ENCODE measurements at places on chromosomes 4 and X.

GRCh38 chr4:158581161-158581560 is 59.5 kb downstream of the RXFP1 start:
- no peak for DNase-seq

GRCh38 chrX:153750127-153750774 is 13.8 kb upstream of the PLXNB3 start:
- no peak for DNase-seq

- DNase-seq, result no peak
Observed at GRCh38 chr4:2814627-2815270, 21.9 kb downstream of the SH3BP2 start.

DNA sequence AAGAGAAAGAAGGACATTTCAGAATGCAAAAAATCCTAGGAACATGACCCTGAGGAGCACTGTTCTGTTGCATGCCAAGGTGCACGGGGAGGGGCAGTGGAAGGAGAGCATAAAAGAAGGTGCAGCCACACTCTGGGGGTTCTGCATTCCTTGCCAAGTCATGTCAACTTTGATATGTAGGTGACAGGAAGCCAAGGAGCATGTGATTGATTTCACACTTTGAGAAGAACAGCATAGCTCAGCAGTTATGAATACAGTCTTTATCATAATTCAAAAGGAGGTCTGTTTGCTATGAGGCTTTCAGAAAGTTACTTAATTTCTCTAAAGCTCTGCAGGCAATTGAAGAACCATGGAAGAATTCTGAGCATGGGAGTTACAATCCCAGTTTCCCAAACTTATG is 50.6 kb downstream of the SCFD2 start:
- DNase-seq, result no peak

DNA sequence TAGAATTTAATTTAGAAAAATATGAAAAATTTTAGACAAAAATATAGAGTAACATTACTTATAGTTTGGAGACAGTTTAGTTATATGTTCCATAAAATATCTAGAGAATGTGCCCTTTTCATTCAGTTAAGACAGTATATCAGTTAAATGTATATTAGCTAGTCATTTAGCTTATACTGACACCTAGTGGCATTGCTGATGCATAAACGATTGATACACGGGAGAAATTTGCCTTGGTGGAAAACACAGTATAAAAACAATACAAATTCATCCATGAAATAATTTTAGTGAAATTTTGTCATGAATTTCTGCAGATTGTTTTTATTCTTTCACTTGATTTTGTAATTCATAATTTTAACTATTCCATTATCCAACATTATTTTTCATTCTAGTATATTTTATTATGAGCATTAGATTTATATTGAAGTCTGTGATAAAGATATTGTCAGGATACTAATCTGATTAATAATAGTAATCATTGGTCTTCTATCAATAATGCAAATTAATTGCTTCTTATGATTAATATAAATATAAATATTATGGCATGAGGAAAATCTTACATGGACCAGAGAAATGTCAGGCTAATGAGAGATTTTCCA is 219.0 kb downstream of the TLL1 start:
- no peak for DNase-seq

DNA sequence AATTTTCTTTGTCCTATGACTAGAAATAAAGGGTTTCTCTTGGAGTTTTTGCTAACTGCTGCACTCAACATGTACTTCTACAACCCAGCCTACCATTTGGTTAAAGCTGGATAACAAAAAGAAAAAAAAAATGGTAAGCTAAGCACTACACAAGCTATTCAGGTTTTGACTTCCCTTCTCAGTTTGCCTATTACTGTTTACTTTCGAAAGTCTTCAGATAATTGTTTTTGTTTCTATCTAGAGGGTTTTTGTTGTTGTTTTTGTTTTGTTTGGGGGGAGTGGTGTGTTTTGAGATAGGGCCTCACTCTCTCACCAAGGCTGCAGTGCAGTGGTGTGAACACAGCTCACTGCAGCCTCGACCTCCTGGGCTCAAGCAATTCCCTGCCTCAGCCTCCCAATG is 46.6 kb downstream of the CLOCK start:
- no peak for DNase-seq

DNA sequence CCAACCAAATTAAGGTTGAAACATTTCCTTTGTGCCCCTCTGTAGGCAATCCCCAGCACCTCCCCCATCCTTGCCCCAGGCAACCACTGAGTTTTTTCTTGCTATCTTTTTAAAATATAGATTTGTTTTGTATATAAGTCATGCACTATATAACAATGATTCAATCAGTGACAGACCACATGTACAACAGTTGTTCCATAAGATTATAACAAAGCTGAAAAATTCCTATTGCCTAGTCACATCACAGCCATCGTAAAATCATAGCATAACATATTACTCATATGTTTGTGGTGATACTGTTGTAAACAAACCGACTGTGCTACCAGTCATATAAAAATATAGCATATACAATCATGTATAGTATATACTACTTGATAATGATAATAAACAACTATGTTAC is 211.9 kb upstream of the NRK start:
- DNase-seq, result no peak

- no peak for DNase-seq
Observed at GRCh38 chrX:10278716-10279115, 121.9 kb downstream of the CLCN4 start.

- DNase-seq, result no peak
Observed at GRCh38 chr4:183347566-183347965, 25.3 kb upstream of the CLDN24 start.

DNA sequence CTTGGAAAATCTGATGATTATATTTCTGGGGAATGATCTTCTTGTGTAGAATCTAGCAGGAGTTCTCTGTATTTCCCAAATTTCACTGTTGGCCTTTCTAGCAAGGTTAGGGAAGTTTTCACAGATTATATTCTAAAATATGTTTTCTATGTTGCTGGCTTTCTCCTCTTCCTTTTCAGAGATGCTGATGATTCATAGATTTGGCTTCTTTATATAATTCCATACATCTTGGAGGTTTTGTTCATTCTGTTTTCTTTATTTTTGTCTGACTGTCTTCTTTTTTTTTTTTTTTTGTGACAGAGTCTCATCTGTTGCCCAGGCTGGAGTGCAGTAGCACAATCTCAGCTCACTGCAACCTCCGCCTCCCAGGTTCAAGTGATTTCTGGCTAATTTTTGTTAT is 957.9 kb upstream of the SLIT2 start:
- no peak for DNase-seq

GRCh38 chr4:141132709-141133145 is 542 bp downstream of the RNF150 start:
- no peak for DNase-seq

DNA sequence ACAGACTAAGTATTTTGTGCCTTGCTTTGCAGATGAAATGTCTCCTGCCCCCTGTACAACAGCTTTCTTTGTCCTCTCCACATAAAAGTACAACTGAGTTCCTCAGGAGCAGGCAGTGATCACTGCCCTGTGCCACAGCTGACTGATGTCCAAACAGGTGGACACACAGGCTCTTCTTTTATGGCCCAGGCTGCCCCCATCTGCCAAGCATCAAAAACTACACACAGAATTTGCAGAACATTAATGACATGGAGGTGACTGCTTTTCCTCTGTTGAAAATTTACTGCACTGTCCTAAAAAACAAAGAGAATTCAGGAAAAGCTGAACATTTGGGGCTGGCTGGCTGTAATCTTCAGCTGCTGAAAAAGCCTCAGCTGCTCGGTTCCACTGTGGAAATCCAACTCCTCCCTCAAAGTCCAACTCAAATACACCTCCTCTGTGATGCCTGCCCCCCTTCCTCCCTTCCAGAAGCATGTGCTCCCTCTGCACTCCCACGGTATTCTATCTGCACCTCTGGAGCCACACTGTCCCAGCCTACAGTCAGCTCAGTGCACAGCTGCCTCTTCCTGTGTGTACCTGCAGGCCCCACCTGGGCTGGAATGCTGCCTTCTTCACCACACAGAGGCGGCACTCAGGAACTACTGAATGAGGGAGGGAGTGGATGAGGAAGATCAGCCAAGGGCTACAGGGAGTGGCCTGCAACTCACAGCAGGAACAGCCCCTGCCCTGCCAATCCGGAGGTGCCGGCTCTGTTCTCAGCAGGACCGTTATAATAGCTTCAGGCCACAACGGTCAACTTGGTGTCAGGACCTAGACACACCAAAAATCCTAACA is 10.3 kb downstream of the AFAP1 start:
- DNase-seq, result no peak

GRCh38 chr4:121574618-121575017 is 122.2 kb downstream of the ANXA5 start:
- DNase-seq, result no peak

DNA sequence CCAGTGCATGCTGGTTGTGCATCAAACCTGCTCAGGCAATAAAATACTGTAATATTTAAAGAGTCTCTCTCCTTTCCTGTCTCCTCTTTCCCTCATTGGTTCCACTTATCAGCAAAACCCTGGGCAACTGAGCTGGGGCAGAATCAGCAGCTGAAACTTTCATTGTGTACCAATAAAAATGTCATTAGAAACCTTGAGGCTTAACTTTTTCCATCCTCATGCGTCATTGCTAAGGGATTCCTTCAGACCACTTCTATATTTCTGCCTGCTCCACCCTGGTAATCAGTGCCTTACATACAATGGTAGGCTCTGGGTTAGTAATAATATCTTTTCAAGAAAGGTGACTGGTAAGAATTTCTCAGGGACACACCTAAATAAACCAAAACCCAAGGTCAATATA is 880.3 kb downstream of the RPA4 start:
- no peak for DNase-seq

Measured in activated CD8-positive, alpha-beta memory T cell treated with anti-CD3 and anti-CD28 coated beads for 1 hour (primary cell).